Camera-type eye (tissue), 1 donor: ENCODE measurements at places on chromosomes 11 and 22. TPM values are rescaled to one million over a fixed set of nuclear protein-coding genes. Genes with fewer than 3 reads are reported as not detected.

Gene OR51I1
- total RNA-seq: not detected

Gene TYR
- total RNA-seq: 65.3 TPM

Gene TTC36
- 2.5 TPM for total RNA-seq

Gene NR1H3
- total RNA-seq: 13.7 TPM

Gene FGF3
- not detected for total RNA-seq

Gene RPUSD4
- 34.6 TPM for total RNA-seq

Gene ENTHD1
- not detected for total RNA-seq

Gene LMO2
- total RNA-seq: 17.5 TPM

Gene GTSE1
- 5.7 TPM for total RNA-seq

Gene CDHR5
- 0.88 TPM for total RNA-seq

Gene OR52I1
- not detected for total RNA-seq

Gene LRRC55
- total RNA-seq: 1.8 TPM

Gene ACTN3
- 0.49 TPM for total RNA-seq

Gene ART5
- 0.88 TPM for total RNA-seq

Gene PARVB
- 22.0 TPM for total RNA-seq

Gene MICALL1
- total RNA-seq: 20.8 TPM

Gene TNNI2
- 103 TPM for total RNA-seq

Gene SAA1
- total RNA-seq: not detected

Gene BLID
- total RNA-seq: 8.5 TPM

Gene NPAS4
- total RNA-seq: 0.82 TPM

Gene RNF141
- total RNA-seq: 59.2 TPM

Gene ADAMTS15
- total RNA-seq: 24.5 TPM

Gene SLC35F2
- 8.1 TPM for total RNA-seq

Gene MAML2
- total RNA-seq: 33.3 TPM

Gene KDELR3
- total RNA-seq: 23.1 TPM

Gene PTS
- total RNA-seq: 34.7 TPM

Gene PHF21B
- total RNA-seq: 13.1 TPM

Gene C11orf16
- not detected for total RNA-seq
